ENCODE measurements at places on chromosomes 3 and 15.

DNA sequence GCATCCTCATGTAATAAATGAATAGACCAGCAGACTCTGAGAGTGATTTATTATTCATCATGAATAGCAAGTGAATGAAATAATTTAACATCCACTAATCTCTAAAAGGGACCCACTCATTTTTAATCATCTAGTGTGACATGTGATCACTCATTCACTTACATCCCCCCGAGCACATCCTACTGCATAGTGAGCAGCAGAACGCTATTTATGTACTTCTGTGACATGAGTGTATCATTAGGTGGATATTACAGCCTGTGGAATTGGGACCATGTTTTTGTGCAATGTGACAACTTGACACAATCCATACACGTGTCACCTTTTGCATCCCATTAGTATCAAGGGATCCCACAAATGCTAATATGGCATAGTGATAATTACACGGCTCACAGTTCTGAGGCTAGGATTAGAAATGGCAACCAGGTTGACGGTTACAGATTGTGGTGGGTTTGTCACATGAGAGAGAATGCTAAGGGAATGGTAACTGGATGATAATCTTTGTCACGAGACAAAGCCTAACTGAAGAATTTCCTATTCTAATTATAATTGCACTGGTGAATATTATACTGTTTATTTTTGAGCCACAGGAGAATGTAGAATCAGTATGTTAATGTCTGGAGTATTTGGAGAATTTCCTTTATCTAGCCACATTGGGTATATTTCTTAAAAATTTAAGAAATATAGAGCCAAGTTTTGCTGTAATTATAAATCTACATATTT, 595.2 kb upstream of the TBL1XR1 start:
- DNase-seq: no peak

DNA sequence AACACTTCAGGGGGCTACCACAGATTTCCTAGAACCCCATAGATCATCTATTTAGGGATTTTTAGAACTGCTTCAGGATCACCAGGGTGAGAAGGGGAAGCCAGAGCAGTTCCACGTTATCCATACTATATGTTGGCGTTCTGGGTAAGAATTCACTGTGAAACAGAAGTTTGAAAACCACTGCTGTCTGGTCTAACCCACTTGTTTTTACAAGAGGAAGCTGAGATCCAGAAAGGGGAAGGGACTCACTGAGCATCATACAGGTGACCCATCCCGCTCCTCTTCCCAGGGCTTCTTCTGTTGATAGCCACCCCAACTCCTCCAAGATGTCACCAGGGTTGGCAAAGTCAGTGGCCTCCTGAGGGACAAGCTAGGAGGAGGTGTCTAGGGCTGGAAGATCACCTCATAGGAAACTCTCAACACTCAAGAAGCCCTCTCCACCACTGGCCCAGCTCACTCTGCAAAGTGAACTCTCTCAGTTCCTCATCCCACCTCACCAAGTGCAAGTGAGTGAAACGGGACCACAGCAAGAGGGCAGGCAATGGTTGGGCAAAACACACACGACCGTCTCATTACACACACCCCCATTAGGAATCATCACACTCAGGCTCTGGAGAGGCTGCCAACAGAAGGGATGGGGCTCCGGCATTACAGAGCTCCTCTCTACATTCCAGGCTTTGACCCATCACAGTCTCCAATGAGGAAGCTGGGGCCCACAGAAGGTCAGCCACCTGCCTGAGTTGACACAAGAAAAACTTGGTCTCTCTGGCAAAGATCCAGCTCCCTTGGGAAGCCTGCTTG, 1.8 kb downstream of the DAPK2 start:
- DNase-seq: no peak

- peak; percentile 49 for DNase-seq
These were observed 59.7 kb upstream of the KBTBD8 start for GRCh38 chr3:66938338-66938963.

DNA sequence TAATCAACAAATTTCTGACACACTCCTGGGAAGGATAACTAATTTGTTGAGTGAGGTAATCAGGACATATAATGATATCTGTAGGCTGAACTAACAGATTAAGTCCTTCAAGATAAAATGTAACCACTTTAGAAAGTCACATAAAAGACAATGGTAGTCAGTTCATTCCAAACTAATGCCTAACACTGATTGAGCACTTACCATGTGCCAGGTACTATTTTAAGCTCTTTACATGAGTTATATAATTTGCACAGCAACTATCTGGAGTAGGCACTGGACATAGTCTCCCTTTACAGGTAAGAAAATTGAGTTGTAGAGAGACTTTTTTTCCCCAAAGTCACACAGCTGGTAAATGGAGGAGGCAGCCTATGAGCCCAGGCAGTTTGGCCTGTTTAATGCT, 211.2 kb upstream of the CFAP20DC start:
- DNase-seq: no peak
